ENCODE measurements at places on chromosomes 4 and X.

GRCh38 chr4:182748949-182749348, 168.2 kb downstream of the DCTD start:
- no peak for DNase-seq

DNA sequence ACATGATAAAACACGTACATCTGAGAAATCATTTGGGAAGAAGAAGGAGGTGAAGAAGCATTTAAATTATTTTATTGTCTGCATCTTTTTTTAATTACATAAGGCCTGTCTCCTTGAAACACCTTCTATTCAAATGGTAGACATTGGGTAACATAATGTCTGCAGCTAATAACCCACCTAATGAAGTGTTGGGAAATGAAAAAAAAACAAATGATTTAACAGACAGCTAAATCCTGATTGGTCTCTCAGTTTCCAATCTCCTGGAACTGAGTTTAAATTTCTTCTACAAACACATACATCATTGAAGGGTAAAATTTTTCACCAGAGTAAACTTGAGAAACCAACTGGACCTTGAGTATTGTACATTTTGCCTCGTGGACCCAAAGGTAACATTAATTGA, at the start of gene AMTN:
Gene AMTN, plus strand, starts transcription at position 301 of the 400 bp plus-strand sequence. CDS start 209 bp downstream, outside the sequence.
- no peak for DNase-seq

- DNase-seq: no peak
Observed at GRCh38 chr4:151314479-151314878, 10.9 kb downstream of the SH3D19 start.

DNA sequence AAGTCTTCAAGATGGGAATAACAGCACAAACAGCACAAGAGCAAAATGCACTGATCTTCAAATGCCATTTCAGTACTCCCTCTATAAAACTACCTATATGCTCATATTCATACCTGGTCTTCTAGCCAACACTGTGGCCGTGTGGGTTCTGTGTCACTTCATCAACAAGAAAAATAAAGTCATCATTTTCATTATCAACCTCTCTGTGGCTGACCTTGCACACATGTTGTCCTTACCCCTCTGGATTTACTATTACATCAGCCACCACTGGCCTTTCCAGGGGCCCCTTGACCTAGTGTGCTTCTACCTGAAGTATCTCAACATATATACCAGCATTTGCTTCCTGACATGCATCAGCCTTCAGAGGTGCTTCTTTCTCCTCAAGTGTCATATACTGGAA, 59.6 kb upstream of the GPR174 start:
- no peak for DNase-seq

DNA sequence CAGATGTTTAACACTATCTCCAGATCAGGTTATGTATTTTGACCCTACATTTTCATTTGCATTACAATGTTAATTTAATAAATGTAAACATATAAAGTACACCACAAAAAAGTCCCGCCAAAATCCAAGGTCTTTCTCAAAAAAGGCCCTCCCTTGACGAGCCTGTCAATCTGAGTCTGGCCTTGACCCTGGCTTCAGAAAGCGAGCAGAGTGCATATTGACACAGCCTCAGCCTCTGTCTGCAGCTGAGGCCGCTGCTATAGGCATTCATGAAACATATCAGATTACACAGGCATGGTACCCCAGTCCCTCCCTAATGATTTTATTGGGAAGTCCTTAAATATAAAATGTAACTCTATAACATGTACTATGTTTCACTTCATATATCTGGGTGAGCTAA, 6.2 kb downstream of the MBNL3 start:
- DNase-seq: no peak

GRCh38 chrX:71938371-71938770, 27.7 kb downstream of the NHSL2 start:
- no peak for DNase-seq

DNA sequence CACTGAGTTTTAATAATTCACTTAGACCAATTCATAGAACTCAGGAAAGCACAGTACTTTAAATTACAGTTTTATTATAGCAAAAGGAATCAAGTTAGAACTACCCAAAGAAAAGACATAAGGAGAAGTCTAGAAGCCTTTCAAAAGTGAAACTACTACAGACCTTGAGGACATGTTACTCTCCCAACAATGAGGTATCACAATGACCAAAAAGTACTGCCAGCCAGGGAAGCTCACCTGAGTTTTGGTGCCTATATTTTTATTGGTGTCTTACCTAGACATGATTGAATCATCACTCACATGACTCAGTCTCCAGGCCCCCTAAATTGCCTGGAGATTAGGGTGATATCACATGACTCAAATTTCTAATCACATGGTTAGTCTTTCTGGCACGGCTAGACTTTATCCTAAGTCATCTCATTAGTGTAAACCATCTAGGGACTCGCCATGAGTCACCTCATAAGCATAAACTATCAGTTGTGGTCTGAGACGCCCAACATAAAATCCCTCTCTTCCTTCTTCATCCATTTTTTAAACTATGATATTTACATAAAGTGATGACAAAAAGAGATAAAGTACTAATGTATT, 372.3 kb downstream of the TMA16 start:
- no peak for DNase-seq

GRCh38 chr4:85952972-85953650, 406.7 kb downstream of the MAPK10 start:
- no peak for DNase-seq

- no peak for DNase-seq
Observed at GRCh38 chrX:24870143-24870542, 145.6 kb downstream of the ARX start.

GRCh38 chr4:33739884-33740632, 2504.3 kb downstream of the ARAP2 start:
- no peak for DNase-seq

DNA sequence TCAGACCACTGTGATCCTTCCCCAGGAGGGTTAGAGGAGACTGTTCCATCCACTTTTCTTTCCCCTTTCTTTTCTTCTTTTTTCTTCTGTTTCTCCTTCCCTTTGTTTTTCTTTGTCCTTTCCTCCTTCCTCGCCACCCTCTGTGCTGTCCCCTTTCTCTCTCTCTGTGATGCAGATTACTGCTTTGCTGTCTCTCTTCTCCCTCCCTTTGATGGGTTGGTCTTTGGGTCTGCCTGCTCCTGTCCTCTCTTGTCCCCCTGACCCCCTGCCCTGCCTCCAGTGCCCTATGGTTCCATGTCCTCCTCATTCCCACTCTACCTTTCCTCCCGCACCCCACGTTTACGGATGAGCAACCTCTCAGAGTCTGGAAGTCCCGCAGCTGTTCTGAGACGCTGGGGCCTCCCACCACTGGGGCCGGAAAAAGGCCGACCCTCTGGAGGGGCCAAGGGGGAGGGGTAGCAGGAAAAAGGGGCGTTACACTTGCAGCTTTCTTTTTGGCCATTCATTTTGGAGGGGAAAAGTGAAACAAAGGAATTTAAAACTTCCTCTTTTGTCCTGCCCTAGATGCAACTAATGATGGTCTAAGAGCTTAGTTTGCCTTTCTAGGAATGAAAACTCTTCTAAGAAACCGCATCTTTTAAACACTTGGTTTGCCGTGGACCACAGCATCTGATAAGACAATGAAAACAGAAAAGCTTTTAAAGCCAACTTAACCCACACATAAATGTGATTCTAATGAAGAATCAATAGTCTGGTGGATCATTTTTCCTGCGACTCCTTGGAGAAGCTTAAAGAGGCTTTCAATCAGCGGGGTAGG, 24.5 kb upstream of the TSR2 start:
- DNase-seq: no peak

DNA sequence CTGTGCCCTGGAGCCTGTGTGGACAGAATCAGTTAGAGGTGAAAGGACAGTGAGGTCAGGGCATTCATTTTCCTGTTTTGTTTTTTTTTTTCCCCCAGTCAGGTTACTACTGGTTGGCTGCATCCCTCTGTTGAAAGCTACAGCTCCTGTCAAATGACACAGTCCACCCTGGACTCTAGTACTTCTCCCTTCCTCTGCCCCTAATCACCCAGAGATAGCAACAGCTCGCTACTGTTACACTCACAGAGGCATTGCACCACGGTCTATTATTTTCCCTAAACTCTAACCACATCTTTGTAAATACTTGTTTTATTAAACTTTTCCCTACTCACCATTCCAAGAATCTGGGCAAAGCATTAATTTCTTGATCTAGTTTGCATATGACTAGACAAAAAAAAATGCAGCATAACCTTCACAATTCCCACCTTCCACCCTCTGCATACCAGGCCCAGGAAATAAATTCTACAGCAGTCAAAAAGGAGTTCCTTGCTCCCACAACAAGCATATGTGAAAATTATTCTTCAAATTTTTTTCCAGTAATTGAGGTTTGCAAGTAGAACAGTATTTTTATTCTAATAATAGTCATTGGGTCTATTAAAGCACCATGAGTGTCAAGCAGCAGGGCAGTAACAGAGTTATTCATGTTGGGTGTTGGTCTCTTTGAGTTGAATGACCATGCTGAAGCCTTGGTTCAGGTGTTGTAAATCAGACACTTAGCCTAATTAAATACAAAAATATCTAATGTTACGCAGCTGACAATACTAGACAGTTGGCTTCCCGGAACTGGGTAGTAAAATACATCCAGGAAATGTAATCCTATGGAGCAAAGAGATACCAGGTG, 329.2 kb downstream of the INPP4B start:
- no peak for DNase-seq

DNA sequence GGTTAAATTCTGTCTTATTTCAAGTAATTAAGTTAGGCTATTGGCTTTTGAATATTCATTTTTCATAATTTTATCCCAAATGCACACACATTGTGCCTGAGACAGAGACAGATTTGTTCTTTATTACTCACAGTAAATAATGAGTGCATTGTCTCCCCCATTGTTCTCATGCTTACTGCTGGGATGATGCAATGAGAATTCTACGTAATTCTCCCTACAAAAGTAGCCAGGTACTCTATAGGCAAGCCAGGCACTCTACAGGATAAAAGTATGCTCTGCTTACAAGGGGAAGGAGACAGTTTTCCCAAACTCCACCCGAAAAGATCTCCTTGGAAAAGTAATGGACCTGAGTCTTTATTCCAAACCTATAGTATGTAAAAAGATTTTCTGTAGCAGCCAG, 1890.7 kb upstream of the PCDH10 start:
- DNase-seq: no peak

DNA sequence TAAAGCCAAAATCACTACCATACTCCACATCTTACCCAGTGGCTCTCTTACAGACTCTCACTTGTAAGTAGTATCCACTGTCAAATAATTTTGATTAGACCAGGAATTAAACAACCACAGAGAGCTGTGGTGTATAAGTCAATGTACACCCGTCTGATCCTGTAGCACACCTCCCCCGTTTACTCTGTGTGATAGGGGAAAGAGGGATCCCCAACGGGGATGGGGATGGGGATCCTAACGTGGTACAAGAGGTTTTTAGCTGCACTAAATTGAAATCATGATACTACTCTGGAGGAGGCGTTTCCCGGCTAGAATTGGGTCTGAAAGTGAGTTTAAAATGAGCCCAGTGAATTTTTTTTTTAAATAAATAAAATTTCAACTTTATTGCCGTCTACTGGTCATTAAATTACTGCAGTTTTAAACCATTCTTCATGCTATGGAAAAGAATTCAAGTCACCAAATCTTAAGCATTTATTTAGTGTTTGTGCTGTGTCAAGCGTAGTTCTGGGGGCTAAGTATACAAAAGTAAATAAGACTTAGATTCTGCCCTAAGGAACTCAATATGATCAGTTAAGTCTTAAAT, 76.6 kb downstream of the INTS12 start:
- no peak for DNase-seq

DNA sequence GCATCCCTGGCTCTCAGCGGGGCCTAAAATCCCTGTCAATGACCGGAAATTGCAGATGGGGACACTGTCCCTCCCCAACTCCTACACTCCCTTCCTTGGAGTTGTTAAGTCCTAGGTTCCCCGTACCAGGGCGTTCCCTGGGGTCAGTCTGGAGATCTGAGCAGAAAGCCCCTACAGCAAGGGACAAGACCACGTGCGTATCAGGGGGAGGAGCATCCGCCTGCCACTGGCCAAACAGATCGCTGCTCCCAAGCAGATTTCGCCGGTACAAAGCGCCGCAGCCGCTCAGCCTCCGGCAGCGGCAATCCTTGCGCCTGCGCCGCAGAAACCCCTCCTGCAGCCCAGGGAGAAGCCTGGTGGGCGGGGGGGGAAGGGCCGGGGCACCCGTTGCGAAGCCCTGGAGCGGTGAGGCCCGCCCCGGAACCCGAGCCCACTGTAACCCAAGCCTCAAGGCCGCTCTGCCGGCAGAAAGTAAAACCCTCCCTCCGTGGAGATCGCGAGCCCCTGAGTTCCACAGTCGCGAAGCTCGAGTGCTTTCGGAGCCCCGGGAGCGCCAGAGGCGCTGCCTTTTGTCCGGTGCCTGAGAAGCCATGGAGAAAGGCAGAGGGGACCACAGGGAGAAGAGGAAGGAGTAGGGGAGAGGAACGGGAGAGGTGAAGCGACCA, 2.7 kb downstream of the CRMP1 start:
- peak; percentile 77 for DNase-seq

- no peak for DNase-seq
Observed at GRCh38 chrX:95903490-95903889, 781.2 kb upstream of the DIAPH2 start.

- DNase-seq: no peak
Observed at GRCh38 chrX:113512700-113513395, 672.2 kb upstream of the AMOT start.

- DNase-seq: no peak
Observed at GRCh38 chr4:37917388-37917787, 26.5 kb downstream of the TBC1D1 start.

GRCh38 chr4:37981425-37981824, 21.2 kb downstream of the PTTG2 start:
- DNase-seq: no peak

GRCh38 chrX:20743046-20743445, 476.3 kb upstream of the RPS6KA3 start:
- no peak for DNase-seq

GRCh38 chrX:105837232-105837631, 14.9 kb downstream of the NRK start:
- no peak for DNase-seq

- DNase-seq: no peak
Observed at GRCh38 chr4:77393996-77394395, 211.6 kb upstream of the CXCL13 start.
